ENCODE measurements at places on chromosomes 16 and 17.

DNA sequence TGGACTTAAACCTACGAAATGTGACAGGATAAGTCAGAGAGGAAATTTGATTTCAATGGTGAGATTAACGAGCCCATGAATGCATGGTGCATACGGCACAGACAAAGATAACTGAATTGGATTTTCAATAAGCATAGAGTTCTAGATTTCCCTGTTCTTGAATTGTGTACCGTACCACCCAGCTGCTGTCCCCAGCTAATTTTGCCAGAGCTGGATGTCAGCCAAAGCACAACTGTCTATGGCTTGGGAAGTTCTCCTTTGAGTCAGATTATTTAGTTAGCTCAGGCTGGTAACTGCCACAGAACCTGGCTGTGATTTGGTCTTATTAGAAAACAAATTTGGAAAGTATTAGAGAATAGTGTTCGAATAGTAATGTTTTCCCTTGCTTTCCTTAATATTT, 143.1 kb downstream of the CDH13 start:
- no peak for DNase-seq

DNA sequence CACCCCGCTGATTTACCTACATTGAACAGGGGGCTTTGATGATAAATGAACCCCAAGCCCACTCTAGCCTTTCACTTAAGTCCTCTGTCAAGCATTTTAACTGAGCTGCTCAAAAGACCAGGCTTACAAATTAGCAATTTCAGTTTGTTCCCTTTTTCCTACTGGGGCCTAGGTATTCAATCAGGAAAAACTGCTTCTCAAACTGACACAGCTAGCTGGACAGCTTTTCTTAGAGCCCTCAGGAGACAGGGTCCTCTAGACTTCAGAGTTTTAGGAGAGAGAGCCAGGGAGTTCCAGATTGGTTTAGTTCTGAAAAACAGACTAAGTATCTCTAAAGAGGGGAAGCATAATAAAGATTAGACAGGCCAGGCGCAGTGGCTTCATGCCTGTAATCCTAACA, 6.2 kb upstream of the HEXIM2 start:
- DNase-seq = no peak

- DNase-seq = no peak
These were observed 6.0 kb upstream of the RHBDL3 start for GRCh38 chr17:32259586-32259985.

DNA sequence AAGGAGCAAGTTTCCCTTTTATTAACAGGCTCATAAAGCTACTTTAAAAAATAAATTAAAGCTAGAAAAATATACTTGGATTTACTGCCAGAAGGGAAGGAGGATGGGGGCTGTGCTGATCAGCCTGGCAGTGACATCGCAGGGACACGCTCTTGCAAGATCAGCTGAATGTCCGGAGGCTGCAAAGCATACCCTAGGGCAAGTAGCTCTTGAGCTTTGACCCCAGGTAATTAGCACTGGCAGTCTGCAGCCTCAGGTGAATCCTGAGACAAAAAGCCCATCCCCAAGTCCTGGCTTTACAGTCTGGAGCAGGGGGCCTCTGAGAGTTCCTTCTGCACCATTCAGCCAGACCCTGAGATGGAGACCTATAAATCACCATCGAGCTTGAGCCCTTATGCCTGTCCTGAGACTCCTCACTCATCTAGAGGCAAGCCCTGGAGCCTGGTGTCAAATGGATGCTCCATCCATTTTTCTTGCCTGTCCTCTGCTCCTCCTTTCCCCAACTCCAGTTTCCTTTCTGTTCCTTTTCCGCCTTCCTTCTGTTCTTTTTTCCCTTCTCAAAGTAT, 131.7 kb downstream of the TMEM114 start:
- DNase-seq = no peak

GRCh38 chr16:9950658-9951057, 231.6 kb downstream of the GRIN2A start:
- no peak for DNase-seq

- DNase-seq = no peak
These were observed 68.8 kb downstream of the IL21R start for GRCh38 chr16:27470567-27471431.

DNA sequence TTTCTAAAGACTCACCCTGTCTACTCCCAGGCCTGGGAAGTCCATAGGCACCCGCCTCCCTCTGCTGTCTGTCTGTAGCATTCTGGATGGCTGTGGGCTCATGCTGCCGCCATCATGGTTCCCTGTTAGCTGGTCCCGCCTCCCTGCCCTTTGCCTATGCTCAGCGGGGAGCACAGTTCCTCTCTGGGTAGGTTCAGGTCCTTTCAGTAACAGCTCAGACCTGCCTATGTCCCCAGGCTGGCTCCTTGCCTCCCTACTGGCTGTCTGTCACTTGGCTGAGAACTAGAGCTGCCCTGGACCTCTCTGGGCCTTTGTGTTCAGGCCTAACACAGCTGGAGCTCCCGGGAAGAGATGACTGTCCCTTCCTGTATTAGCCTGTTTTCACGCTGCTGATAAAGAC, 317.9 kb downstream of the SNX29 start:
- DNase-seq = no peak

DNA sequence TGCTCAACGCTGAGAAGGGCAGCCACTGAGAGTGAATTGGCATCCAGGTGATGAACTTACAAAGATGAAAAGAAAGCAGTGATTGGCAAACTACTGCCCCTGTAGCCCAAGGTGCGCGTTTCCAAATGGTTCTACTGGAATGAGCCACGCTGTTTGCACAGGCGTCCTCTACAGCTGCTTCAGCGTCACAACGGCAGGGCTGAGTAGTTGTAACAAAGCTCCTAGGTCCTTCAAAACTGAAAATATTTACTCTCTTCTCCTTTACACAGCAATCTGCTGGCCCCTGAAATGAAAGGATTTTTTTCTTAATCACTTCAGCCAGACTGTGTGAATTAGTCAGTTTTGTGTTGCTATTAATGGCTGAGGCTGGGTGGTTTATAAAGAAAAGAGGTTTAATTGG, 107.2 kb upstream of the FOXF1 start:
- no peak for DNase-seq

GRCh38 chr16:10965440-10966061, 21.2 kb downstream of the CLEC16A start:
- no peak for DNase-seq

GRCh38 chr16:79328402-79329165, 272.0 kb downstream of the MAF start:
- DNase-seq = no peak

DNA sequence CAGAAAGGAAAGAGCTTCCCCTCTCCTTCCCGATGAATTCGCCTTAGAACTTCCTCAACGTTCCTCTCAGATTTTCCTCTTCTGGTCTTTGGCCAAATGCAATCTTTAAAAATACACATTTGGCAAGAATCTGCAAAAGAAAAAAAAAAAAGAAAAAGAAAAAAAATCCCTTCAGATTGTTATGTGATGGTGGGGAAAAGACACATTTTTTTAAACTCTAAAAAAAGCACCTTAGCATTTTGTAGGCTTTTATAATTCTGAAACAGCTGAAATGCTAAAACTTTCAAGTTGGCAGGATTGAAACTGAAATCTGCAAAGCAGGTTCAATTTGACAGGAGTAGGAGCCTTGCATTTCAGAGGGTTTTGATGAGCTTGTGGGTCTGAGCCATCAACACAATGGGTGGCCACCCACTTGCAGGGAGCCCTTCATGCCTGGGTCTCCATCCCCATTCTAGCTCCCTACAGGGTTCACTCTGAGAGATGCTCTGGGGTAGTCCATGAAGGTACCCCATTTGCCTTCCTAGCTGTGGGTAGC, 33.1 kb downstream of the CACNG3 start:
- no peak for DNase-seq

DNA sequence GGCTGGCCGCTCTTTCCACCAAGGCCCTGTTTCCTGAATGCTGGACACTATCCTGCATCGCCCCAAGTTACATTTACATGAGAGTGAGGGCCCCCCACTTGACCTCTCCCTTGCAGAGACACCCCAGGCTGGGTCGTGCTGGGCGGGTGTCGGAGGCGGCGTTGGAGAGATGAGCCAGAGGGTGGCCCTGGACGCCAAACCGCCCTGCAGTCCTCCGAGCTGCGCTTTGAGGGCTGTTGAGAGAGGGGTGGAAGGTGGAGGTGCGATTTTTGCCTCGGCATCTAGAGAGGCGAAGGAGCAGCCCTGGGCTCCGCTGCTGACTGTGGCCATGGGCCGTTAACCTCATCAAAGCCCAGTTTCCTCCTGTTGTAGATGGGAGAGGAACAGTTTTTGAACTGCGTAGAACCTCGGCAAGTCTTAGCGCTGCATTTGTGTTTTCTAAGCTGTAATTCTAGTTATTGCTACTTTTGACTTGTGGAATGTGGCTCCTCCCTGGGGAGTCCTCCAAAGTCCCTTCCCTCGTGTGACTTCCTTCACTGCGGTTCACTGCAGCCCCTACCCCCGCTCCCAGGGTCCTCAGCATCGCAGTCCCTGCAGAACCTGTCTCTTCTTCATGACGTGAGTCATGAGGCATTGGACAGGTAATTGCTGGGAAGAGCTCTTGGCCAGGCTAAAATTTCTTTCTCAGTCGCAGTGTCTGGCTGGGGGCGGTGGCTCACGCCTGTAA, 986 bp upstream of the ELOB start:
- DNase-seq = no peak

GRCh38 chr17:47310186-47310733, 13.5 kb upstream of the EFCAB13 start:
- no peak for DNase-seq

DNA sequence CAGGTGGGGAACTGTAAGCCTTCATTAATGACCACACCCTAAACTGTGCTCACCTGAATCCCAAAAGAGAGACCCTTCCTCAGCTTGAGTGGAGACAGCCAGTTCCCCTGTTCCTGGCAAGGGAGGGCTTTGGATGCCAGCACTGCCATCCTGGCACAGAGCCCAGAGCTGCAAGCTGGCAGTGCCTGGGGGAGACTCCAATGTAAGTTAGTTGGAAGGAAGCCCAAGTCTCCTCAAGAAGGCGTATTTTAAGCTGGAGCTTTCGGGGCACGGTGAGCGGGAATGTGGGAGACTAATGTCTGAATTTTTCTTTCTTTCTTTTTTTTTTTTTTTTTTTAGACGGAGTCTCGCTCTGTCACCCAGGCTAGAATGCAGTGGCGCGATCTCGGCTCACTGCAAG, 4.7 kb downstream of the CDC42EP4 start:
- peak; percentile 86 for DNase-seq

DNA sequence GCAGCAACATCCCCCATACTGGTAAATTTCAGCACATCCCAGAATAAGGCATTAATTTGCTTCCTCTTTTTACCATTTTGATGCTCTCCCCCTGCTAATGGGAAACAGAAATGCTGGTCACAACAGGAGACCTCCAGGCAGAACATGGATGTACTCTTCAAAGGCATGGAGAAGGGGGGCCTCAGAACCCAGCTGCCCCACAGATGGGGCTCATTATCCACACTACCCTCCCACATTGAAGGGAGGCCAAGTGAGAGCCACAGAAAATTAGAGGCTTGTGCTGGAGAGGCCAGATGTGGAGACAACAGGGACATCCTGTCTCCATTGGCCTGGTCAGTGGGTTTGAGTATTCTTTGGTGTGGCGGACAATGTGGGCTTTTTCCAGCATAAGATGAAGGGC, 150.1 kb upstream of the CDH11 start:
- no peak for DNase-seq

DNA sequence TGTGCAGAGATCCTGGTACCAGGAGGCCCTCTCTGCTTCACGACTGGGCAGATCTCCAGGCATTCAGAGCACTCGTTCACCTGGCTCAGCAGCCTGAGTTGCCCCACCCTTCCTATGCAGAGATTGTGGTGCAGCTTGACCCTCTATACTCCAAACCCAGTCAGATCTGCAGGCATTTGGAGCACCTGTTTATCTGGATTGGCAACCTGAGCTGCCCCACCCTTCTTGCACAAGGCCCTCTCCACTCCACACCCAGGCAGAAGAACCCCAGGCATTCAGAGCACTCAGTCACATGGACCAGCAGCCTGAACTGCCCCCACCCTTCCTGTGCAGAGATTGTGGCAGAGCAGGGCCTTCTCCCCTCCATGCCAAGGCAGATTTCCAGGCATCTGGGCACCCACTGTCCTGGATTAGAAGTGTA, 88.4 kb upstream of the CDH5 start:
- no peak for DNase-seq

- no peak for DNase-seq
These were observed 67.5 kb downstream of the GNAO1 start for GRCh38 chr16:56258508-56259424.

- no peak for DNase-seq
These were observed 48.8 kb upstream of the MTSS2 start for GRCh38 chr16:70734522-70735095.

- no peak for DNase-seq
These were observed 2.3 kb upstream of the CCNF start for GRCh38 chr16:2426941-2427361.

- DNase-seq = no peak
These were observed 31.8 kb upstream of the NSRP1 start for GRCh38 chr17:30084788-30085187.

DNA sequence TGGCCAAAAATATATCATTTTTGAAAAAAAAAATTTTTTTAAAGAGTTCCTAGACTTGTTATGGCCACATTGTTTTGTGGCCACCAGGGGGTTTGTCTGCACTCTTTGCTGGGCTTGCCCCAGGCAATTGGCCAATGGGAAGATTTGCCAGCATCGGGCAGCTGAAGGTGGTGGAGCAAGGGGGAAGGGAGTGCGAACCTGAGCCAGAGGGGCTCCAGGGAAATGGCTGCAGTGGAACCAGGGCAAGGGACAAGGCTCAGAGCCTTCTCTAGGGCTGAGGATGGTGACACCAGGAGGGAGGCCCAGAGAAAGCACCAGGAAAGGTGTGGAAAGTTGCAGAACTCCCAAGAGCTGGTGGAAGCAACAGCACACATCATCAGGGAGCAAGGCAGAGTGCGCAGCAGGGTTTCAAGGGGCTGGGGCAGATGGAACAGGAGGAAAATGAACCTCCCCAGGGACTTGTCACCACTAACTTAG, 15.5 kb upstream of the CMIP start:
- no peak for DNase-seq

- peak; percentile 80 for DNase-seq
These were observed 117.7 kb upstream of the CIBAR2 start for GRCh38 chr16:85229869-85230462.

DNA sequence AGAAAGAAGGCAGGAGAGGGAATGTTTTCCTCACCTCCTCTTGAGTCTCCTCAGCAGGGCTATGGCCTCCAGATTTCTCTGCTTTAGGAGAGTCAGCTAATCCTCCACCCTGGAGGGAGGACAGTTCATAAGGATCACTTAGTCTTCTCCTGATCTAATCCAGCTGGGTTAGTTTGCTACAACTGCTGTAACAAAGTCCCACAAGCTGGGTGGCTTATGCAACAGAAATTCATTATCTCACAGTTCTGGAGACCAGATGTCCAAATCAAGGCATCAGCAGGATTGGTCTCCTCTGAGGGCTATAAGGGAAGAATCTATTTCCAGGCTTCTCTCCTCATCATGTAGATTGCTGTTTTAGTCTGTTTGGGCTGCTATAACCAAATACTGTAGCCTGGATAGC, 40.6 kb upstream of the XYLT1 start:
- DNase-seq = peak; percentile 19
